Sciatic nerve (tissue), 2 donors: ENCODE measurements at places on chromosomes 5 and 9.

- no peak for DNase-seq
Measured at GRCh38 chr9:114078021-114078780, at the start of gene AMBP. TSS of gene AMBP (minus strand) at chr9:114078300. CDS start at chr9:114078209, 91 bp downstream.

DNA sequence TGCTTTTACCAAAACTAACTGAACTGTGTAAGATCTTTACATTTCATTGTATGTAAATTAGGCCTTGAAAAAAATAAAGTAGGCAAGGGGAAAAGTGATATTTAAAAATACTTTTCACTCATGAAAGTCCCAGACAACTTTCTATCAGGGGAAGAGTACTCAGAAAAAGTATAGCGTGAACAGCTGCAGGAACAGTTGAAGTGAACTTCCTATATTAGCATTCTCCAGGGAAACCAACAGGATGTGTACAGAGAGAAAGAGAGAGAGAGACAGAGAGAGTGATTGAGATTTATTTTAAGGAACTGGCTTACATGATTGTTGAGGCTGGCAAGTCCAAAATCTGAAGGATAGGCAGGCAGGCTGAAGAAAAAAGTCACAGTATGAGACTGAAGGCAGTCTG is 42.0 kb downstream of the ERMP1 start:
- DNase-seq = no peak

DNA sequence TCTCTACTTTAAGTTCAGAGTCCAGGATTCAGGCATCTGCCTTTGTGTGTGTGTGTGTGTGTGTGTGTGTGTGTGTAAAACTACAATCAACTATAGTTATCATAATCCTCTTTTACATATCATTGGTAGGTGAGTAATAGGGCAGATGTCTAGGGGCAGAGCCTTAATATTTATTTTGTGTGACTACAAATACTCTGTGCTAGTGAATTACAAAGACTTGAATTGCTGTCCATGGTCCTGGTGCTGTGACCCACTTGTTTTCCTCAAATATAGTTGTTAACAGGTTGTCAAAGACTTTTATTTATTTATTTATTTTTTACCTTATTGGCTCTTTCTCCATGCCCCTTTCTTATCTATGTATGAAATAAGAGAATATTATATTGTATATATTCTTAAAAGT is 196.8 kb downstream of the ANXA1 start:
- DNase-seq = no peak

GRCh38 chr9:130931508-130932254 is 7.4 kb downstream of the FIBCD1 start:
- no peak for DNase-seq
